GM03348 (cell line): ENCODE measurements at places on chromosomes 3 and 15.

- no peak for DNase-seq
These were observed 26.7 kb downstream of the SNTN start for GRCh38 chr3:63679186-63679585.

DNA sequence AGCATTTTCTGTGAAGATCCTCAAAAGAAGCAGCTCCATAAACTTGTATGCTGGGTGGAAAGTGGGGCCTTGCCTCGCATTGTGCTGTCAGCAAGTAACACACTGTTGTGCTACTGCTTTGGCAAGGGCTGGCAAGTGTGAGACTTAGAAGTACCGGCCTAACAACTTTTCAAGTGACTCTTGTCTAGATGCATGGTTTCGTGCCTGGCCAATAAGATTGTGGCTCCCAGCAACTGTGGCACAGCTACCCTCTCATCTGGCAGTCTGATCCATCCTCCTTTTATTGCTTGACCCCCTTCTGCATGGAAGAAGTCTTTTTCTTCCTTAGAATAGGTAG, 79.4 kb upstream of the VEPH1 start:
- no peak for DNase-seq

- peak; percentile 26 for DNase-seq
These were observed 51.0 kb upstream of the LMCD1 start for GRCh38 chr3:8450618-8451017.

GRCh38 chr15:25536801-25537611, 98.2 kb upstream of the UBE3A start:
- no peak for DNase-seq

GRCh38 chr15:42215913-42216829, 8.1 kb upstream of the VPS39 start:
- no peak for DNase-seq

- DNase-seq = no peak
These were observed 93.3 kb upstream of the SLC4A7 start for GRCh38 chr3:27577504-27577903.

GRCh38 chr3:99711351-99711750, 73.0 kb downstream of the COL8A1 start:
- no peak for DNase-seq

DNA sequence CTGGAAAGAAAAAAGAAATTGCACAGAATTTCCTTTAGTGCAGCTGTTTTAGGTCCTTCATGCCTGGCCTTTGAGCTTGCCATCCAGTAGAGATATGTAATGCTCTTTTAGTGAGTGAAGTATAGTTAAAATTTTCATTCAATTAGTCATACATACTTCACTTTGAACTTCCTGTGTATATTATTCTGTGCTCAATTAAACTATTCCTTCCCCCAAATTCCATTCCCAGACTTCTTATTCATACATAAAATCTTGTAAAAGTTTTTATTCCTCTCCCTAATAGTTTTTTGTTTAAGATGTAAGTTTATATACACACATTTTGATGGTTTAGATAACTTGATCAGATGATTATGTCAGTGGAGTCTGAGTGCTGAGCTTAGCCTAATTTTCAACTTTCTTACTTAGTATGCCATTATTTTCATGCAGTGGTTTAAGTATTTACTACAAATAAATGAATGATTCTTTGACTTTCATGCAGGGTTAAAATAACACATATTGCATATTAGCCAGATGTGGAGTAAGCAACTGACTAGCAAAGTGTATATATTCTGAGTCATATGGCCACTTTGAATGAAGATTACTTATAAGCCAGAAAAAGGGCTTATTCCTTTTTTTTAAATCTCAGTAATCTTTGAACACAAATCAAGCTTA, 42.5 kb upstream of the ABHD10 start:
- peak; percentile 79 for DNase-seq

- no peak for DNase-seq
These were observed 161.8 kb downstream of the CBLB start for GRCh38 chr3:105707009-105707408.

DNA sequence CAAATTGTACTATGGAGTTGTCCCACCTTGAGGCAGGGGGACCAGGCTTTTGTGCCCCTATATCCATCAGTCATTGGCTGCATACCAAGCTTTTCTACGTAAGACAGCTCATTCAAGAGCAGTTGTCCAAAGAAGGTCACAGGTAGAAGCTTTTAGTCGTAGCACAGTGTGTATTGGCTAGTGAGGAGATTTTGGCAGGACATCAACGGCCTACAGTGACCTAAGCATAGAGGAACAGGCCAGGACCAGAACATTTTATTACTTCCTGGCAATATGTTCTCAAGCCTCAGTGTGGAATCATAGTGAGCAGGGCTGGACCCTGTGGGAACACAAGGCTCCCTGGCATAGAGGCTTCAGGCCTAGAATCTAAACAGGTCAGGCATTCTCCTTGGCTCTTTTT, 105.4 kb upstream of the ANKRD28 start:
- DNase-seq = peak; percentile 54

GRCh38 chr3:53617893-53618523, 123.6 kb downstream of the CACNA1D start:
- DNase-seq = no peak

DNA sequence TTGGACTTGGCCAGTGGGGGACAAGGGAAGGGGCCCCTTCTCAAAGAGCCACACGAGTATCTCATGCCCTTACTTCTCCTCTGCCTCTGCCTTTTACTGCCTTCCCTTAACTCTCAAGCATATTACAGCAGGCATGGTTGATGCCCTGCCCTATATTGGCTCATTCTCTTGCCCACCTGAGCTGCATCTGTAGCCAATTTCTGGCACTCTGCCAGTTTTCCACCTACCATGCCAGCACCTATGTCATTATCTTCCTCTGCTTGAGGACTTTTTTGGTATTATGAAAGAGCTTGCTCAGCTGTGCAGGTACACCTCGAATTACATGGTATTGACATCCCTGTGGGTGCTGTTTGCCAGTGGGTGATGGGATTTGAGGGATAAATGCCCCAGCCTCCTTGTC, 181.8 kb downstream of the OXSM start:
- no peak for DNase-seq

- peak; percentile 86 for DNase-seq
These were observed 38.8 kb downstream of the BHLHE40 start for GRCh38 chr3:5017925-5018531.
